ENCODE measurements at places on chromosomes 2 and 18.
A peak's percentile ranks its signal among the peaks of the same experiment; 100 is the strongest.

DNA sequence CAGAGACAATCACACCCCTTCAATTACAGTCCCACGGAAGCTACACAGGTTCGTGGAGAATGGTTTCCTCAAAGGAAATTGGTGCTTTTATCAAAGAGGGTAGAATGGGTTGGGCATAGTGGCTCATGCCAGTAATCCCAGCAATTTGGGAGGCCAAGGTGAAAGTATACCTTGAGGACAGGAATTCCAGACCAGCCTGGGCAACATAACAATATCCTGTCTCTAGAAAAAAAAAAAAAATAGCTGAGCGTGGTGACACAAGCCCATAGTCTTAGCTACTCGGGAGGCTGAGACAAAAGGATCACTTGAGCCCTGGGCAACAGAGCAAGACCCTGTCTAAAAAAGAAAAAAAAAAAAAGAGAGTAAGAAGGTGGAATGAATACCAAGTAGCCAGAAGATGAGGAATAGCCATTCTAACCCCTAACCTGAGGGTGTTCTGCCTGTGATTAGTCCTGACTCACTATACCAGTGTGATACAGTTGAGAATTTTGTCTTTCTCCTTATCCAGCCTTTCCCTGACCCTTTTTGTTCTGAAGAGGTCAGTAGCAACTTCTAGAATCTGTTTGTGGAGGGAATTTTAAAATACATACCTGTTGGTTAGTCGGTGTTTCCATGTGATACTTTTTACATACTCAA lies 283.2 kb downstream of the MREG start:
- no peak for DNase-seq

GRCh38 chr2:228102949-228103348 lies 78.5 kb downstream of the SPHKAP start:
- no peak for DNase-seq

GRCh38 chr2:146323564-146323963 lies 1521.3 kb upstream of the ACVR2A start:
- peak; percentile 19 for DNase-seq

DNA sequence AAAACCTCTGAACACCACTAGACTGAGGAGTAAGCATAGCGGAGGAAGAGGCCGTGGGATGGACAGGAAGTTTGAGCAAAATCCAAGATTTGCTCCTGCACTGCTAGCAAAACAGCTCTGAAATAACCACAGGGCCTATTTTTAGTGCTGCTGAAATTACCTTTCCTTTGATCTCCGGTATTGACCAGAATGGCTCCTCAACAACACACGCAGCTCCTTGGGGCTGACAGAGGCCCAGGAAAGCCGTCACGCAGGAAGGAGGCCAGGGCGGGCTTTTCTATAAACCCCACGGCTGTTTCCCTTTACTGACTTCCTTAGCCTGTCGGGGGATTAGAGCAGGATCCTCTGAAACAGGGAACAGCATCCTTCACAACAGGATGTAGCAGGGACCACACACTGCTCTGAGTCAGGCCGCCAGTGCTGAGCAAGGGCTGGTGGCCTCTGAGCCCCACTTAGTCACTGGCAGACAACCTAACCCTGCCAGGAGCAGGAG lies 80.8 kb upstream of the LCLAT1 start:
- DNase-seq = no peak

- DNase-seq = no peak
Observed at GRCh38 chr2:16475586-16475985, 190.0 kb downstream of the CYRIA start.

DNA sequence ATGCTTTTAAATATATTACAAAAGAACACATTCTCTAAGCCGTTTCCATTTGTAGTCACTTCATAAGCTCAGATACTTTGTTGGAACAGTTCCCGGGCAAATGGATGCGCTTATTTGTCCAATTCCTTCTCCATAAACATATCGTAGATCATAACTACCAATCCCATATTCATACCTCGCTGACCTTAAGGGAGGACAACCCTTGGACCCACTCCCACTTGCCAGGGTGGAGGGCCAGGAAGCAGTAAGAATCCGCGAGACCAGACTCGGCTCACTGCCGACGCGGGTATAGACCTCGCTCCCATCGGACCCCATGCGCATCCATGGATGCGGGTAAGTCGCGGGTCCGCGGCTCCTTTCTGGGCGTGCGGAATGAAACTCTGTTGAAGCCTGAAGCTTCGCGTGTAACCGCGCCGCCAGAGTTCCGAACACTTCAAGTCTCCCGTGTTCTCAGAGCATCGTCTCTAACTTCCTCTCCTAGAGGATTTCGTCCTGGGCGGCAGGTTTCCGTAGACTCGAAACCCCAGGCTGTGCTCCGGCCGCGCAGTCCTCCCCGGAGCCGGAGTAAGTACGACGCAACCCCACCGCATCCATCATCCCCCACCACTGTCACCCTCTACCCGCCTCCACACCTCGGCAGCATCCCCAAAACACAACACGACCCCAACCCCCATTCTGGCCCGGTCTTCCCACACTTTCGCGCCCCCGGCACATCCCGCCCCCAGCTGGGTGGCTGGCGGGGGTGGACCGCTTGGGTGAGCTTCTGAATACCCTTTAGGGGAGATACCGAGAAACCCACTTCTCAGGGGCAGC lies 1.1 kb downstream of the DSC3 start:
- peak; percentile 28 for DNase-seq

GRCh38 chr2:181680055-181680936 lies at the start of gene NEUROD1:
Gene NEUROD1, minus strand, starts transcription at chr2:181680517. Its CDS starts 1,657 bp downstream, at chr2:181678860.
- no peak for DNase-seq

DNA sequence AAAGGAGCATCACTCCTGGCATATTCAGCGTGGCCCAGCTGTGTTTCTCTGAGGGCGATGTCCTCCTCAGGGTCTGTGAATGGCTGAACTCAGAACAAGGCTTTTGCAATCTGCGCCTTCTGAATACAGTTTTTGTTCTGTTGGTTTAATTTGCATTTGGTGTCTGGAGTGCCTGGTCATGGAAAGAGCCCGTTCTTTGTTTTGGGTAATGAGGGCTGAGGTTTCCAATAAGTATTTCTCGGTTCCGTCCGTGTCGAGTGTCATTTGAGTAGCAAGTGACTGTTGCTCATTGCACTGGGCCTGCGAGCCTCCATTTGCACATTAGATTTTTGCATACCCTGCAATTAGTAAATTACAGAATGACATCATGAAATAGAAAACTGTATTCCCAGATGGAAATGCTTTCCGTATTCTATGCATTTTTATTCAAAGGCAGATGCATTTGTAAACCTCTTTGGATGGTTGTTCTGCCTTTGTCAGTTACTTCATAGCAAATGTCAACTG lies 57.3 kb downstream of the NEDD4L start:
- DNase-seq = no peak

- no peak for DNase-seq
Observed at GRCh38 chr18:26436176-26437051, 111.9 kb downstream of the KCTD1 start.
